ENCODE measurements at places on chromosomes 3 and 15. TPM values are rescaled to one million over a fixed set of nuclear protein-coding genes. Genes with fewer than 3 reads are reported as not detected.

- no peak for DNase-seq
These were observed 8.4 kb downstream of the CSPG4 start for GRCh38 chr15:75704263-75704615.

The GCNT3 gene
- total RNA-seq, result 1.5 TPM

The GHRL gene
- total RNA-seq, result not detected

GRCh38 chr15:90212221-90213098, 11.3 kb downstream of the SEMA4B start:
- DNase-seq, result no peak

The SCN11A gene
- total RNA-seq, result not detected

The LTF gene
- total RNA-seq, result not detected

DNA sequence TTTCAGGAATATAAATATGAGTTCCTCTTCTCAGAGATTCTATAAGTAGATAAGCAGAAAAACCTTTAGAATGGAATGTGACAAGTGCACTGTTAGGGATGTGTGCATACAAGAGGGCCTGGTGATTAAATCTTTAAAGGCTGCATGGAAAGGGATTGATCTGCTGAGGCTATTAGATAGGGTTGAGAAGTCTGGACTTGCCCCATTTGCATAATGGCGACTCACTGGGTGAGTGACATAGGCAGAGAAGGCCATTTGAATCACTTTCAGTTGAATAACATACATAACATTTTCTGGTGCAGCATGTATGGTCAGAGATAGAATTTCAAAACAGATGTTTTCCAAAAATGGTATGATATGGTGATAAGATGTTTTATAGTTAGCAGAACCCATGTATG, 156.9 kb downstream of the ZNF621 start:
- DNase-seq, result no peak

The BFSP2 gene
- total RNA-seq, result not detected

DNA sequence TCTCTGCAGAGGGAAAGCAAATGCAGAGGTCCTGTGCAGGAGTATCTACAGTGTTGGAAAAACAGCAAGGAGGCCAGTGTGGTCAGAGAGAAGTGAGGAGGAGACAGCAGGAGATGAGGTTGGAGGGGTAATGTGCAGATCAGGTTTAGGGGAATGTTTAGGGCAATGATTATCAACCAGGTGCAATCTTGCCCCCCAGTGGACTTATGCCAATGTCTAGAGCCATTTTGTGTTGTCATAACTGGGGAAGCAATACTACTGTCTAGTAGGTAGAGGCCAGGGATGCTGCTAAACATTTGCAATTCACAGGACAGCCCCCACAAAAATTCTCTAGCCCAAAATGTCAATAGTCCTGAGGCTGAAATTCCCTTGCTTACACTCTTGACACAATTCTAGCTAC, 13.1 kb downstream of the CCDC191 start:
- DNase-seq, result no peak

The SLC28A1 gene
- not detected for total RNA-seq

GRCh38 chr15:40128766-40129660, 20.3 kb upstream of the BMF start:
- DNase-seq, result no peak

- DNase-seq, result no peak
These were observed 346.3 kb upstream of the MDFIC2 start for GRCh38 chr3:70658513-70659310.

DNA sequence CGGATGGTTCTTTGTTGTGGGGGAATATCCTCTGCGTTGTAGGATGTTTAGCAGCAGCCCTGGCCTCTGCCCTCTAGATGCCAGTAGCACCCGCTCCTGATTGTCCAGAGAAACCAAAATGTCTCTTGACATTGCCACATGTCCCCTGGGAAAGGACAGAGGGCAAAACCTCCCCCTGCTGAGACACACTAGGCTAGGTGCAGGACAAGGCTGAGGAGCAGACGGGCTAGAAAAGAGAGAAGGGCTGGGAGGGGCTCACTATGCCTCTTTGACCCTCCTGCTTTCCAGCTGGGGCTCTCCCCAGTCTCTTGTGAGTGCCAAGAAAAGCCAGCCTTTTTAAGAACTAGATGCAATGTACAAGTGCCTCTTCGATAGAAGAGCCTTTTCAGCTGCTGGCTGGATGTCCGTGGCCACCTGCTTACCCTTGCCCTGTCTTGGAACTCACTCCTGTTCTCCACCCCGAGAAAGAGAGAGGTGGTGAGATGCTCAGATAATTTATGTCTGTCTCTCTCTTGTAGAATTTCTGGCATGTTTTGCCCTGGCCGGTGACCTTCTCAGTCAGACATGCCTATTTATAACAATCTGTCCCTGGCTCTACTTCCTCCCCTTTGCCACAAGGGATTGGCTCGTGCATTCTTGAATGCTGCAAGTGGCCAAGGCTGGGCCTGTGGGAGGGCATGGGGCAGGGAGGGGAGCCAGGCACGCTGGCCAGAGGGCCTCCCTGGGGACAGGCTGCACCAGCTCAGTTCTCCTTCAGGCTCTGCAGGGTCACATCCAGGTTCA, 142.6 kb downstream of the RPLP1 start:
- no peak for DNase-seq

DNA sequence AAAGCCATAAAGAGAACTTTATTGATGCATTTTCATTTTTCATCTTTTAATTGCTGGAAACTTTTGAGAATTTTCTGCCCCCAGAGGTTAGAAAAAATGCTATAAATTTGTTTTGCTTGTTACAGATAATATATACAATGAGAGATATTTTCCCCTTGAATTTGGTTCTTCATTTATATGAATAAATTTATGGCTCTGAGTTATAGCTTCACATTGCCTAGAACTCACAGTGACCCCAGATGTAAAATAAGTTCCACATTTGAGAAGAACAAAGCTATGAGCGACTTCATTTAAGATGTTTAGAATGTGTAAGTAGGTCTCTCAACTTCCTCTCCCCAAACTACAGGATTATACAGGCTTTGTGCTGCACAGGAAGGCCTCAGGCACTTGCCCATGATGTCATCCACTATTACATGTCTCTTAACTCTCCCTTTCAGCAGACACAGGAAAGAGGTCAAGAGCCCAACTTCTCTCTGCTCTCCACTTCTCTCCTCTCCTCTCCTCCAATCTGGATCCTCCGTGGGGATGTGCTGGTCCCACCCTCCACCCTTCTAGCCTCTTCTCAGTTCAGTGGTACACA, 92.8 kb downstream of the DUT start:
- DNase-seq, result no peak

DNA sequence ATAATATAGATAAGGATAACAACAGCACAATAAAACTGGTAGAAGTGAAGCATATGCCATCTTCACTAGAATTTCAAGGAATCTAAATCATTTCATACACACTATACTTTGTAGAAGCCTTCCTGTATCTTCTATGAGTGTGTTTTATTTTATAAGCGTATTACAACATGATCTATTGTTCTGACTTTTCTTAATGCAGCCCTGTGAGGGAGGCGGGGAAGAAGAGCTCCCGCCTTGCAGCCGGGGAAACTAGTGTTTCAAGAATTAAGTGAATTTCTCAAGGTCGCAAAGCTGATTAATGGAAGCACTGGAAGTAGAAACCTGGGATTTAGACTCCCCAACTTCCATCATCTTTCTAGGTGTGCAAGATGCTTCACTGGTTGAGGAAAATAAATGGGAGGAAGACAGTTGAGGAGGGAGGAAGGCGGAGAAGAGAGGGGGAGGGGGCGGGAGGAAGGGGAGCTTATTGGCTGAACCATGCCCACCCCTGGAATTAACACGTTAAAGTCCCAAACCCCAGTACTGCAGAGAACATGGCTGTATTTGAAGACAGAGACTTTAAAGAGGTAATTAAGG, 32.9 kb downstream of the VGLL4 start:
- DNase-seq, result peak; percentile 13

The ADAMTSL3 gene
- 4.2 TPM for total RNA-seq

DNA sequence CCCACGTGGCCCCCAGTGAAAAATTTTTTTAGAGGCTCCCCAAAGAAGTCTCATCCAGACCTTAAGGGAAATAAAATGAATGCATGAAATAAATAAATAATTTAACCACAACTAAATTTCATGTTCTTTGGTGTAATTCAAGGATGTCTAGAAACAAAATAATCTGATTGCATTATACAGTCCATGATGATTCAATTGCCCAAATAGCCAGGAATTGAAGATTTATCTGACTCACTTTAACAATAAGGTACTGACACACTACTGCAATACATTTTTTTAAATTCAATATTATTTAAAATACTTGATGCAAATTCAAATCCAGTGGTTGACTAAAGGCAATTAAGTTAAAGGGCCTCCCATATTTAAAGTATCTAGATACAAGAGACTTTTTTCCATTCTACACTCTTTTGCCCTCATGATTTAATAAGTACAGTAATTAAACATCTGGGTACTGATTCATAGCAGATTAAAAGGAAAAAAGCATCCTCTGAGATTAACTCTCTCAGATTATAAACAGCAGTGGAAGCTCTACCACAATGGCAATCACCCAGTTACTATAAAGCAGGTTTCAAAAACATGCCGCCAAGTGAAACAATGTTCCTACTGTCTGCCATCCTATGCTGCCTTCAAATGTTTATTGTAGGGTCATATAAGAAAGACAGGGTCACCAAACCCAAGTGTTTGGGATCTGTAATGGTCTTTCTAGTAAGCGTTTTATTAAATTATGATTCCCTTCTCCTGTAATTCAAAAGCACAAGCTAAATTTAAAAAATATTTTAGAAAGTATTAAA, 9.9 kb downstream of the UQCC5 start:
- DNase-seq, result no peak

The DISP2 gene
- total RNA-seq, result 0.74 TPM

DNA sequence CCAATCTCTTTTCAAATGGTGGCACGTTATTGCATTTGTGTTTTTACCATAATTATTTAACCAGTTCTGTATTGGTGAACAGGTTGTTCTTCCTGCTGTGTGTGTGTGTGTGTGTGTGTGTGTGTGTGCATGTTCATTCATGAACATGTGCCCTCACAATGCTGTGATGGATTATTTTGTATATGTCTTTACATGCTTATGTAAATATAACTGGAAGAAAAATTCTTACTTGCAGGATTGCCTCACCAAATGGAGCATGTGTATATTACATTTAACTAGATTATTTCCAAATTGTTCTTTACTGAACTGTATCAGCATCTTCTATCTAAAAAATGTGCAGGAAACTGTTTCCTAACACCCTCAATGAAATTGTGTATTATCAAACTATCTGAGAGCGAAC, 175.2 kb upstream of the ZPLD1 start:
- no peak for DNase-seq

GRCh38 chr3:43455233-43455632, 166.6 kb downstream of the ANO10 start:
- DNase-seq, result no peak

The TRIM59 gene
- 6.1 TPM for total RNA-seq

DNA sequence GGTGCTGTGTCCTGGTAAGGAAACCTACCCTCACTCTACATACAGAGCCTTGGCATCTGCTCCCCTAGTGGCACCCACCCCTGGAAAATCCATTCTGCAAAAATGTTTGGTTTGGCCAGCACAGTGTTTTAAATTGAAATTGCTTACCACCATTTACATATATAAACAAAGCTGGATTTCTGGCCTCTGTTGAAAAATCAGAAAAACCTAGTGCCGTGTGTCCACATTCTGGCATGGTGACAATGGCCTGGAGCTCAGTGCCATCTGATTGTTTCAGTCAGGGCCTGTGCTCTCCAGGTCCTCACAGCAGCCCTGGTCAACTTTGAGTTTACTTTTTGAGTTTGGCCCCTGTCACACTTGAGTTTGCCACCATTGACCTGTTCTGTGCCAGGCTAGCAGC, 2.9 kb upstream of the IL17RC start:
- no peak for DNase-seq

DNA sequence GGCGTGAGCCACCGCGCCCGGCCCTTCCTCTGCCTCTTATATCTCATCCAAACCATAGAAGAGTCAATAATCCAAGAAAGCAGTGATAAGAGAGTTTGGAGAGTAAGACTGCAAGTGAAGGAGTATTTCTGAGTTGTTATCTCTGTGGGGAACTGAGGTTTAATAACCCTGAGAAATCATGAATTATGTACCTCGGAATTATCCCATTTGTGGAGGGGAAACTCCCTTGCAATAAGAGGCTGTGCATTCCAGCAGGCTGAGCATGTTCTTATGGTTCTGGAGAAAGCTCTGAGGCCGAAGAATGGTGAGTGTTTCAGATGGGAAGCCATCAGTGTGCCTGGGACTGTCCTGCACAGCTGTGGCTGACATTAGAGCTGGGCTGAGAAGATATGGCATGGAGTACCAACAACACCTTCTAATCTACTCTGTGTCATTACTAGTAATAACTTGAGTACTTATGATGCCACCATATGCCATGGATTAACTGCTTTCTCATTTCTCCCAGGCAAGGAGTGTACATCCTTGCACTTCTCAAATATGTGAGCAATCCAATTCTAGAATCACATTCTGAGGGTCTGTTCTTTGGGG, 31.4 kb upstream of the NOX5 start:
- no peak for DNase-seq

GRCh38 chr3:27110020-27110419, 259.2 kb downstream of the NEK10 start:
- no peak for DNase-seq

The OR5H6 gene
- not detected for total RNA-seq

The TRPM1 gene
- not detected for total RNA-seq

The UBAP1L gene
- 5.4 TPM for total RNA-seq

DNA sequence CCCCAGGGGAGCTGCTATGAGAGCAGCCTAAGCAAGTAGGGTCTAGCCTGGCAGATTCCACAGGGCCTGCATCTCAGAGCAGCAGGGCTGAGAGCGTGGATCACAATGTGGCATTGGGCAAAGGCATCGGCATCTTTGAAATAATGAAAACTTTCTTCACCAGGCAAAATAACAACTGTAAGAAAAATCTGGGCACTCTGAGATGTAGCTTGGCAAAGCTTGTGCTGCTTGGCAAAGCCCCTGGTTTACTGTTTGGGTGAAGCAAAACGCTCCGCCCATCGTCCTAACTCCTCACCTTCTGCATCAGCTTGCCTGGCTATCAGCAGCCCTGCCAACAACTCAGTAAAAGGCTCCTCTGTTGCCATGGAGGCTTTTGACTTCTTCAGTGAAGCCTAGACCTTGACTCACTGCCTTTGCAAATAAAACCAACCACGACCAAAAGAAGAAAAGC, 212.8 kb upstream of the EIF1B start:
- no peak for DNase-seq

GRCh38 chr3:9955067-9955502, 2.9 kb upstream of the PRRT3 start:
- DNase-seq, result no peak
